ENCODE measurements at places on chromosomes 7 and 10. TPM values are rescaled to one million over a fixed set of nuclear protein-coding genes. Genes with fewer than 3 reads are reported as not detected.

MIOS gene
- total RNA-seq: 46.1 TPM

FLNC gene
- total RNA-seq: 0.14 TPM

SFRP4 gene
- 8.3 TPM for total RNA-seq

NRAP gene
- not detected for total RNA-seq

FAM237B gene
- not detected for total RNA-seq

GCK gene
- total RNA-seq: not detected

CYP2C18 gene
- total RNA-seq: 0.04 TPM

COBL gene
- 0.81 TPM for total RNA-seq

SUGCT gene
- 5.0 TPM for total RNA-seq

BTRC gene
- 9.2 TPM for total RNA-seq

SSMEM1 gene
- not detected for total RNA-seq

ECHS1 gene
- total RNA-seq: 148 TPM

NODAL gene
- not detected for total RNA-seq

CALCR gene
- total RNA-seq: not detected

AASS gene
- 18.7 TPM for total RNA-seq

GRID2IP gene
- total RNA-seq: not detected

PKD2L1 gene
- total RNA-seq: not detected

HOXA6 gene
- 0.70 TPM for total RNA-seq

MMD2 gene
- total RNA-seq: not detected

CLCN1 gene
- total RNA-seq: not detected

ADAM22 gene
- total RNA-seq: 15.0 TPM

SFXN3 gene
- 35.8 TPM for total RNA-seq

MYO3A gene
- total RNA-seq: not detected
